ENCODE measurements at places on chromosomes 7 and 10.

DNA sequence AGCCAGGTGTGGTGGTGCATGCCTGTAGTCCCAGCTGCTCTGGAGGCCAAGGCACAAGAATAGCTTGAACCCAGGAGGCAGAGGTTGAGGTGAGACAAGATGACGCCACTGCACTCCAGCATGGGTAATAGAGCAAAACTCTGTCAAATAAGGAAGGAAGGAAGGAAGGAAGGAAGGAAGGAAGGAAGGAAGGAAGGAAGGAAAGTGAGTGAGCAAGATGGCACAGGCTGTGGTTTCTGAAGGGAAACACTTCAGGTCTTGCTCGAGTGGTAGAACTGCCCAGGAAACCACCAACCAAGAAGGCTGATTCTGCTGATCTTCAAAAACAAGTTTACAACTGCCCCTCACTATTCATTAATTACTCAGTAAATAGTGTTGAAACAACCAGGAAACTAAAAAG lies 45.2 kb downstream of the EZH2 start:
- DNase-seq, result no peak

- no peak for DNase-seq
Observed at GRCh38 chr7:80622541-80622940, 15.9 kb upstream of the CD36 start.

DNA sequence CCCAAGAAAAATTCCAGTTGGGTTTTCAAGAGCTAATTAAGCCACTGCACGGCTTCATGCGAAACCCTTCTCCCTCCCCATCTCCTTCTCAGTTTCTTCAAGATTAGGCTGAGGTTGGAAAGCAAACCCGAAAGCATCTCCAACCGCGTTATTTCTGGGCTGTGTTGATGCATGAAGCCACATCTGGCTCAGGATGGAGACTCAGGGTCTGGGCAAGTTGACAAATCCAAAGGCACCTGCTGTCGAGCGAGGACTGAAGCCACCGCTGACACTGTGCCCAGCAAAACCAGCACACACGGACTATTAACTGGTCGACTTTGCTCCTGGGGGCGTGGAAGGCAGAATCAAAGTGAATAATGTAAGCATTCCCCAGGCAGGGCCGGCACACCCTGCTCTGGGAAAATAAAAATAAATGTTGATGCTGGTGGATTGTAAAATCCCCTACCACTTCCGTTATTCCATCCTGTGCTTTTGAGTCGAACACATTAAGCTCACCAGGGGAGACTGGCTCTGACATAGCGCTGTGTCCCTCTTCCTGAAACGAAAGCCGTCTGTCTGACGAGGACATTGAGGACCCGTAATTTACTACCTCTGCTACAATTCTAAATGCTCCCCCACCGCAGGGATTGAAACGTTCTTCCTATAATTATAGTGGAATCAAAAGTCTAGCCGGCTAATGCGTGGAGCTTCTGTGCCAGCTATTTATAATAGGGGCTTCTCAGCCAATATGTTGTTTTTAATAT lies 269.8 kb downstream of the ADARB2 start:
- DNase-seq, result no peak

- DNase-seq, result no peak
Observed at GRCh38 chr10:24451325-24451820, 242.4 kb downstream of the KIAA1217 start.

- DNase-seq, result no peak
Observed at GRCh38 chr7:130822642-130823041, 88.6 kb upstream of the KLF14 start.

GRCh38 chr7:82247814-82248433 lies 195.7 kb downstream of the CACNA2D1 start:
- no peak for DNase-seq

GRCh38 chr10:60901561-60902235 lies 42.3 kb downstream of the RHOBTB1 start:
- no peak for DNase-seq

- DNase-seq, result no peak
Observed at GRCh38 chr10:24438800-24439199, 229.9 kb downstream of the KIAA1217 start.

GRCh38 chr10:68046642-68047041 lies 28.4 kb downstream of the HERC4 start:
- DNase-seq, result no peak

DNA sequence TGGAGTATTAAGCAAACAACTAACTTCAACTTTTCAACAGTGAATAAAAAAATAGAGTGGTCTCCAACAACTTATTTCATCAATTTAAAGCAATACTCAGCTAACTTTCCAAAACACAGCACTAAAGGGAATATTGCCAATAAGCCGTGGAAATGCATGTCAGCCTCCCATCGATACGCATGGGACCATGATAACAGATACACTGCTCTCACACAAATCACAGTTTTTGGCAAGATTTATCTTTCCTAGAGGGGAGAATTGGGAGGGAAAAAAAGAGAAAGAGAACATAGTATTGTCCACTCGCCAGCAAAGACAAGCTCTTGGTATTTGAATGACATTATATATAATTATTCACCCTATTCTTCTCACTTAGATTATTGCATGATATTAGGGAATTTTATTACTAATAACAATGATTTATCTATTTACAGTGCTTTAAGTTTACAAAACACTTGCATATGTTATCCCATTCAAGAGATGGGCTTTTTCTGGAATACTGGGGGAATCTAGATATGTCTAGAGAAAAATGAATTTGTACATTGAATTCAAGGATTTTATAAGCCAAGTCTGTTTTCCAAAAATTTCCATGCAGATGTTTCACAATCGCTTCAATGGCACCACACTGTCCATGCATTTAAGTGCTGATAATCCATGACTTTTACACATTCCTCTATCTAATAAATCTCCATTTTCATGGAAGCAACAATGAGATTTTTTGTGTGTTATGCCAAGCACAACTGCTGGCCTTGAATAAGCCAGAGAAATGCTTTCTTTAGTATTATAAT lies 194.0 kb upstream of the MGMT start:
- DNase-seq, result no peak

- DNase-seq, result no peak
Observed at GRCh38 chr7:38831259-38831996, 77.6 kb downstream of the VPS41 start.

GRCh38 chr10:21078410-21079329 lies 181.6 kb upstream of the NEBL start:
- DNase-seq, result peak; percentile 48

GRCh38 chr10:86355571-86356038 lies 11.0 kb downstream of the GRID1 start:
- DNase-seq, result no peak

DNA sequence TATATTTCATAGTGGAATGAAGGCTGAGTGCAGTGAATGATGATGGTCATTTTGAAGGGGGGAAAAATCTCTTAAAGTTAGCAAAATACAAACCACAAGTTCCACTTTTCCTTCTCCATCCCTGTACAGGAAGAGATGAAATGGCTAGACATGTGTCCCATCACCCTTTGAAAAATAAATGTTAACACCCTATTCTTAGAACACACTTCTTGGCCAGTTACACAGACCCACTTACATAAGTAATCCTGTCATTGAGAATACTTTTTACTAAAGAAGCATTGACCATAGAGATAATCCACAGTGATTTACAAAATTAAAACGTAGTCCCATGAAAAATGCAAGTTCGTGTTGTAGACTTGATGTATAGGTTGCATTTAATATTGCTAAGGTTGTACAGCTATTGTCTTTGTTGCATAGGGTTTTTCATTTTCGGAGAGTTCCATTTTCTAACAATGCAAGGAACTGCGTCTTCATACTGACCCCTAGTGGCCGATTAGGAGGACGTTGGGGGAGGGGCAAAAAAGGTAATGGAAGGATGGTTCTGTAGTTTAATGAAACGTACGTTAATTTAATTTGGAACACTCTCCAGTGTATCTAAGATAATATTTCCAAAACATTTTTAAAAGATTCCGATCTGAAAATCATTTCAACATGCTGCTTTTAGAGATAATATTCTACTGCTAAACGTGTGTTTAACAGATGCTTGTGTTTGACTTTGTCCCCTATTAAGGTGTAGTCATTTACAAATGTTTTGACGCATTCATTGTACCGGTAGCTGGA lies 60.9 kb downstream of the ARMC3 start:
- DNase-seq, result no peak

- no peak for DNase-seq
Observed at GRCh38 chr10:96228408-96228994, 42.9 kb downstream of the BLNK start.

GRCh38 chr10:101840102-101840684 lies 3.4 kb downstream of the KCNIP2 start:
- DNase-seq, result no peak

DNA sequence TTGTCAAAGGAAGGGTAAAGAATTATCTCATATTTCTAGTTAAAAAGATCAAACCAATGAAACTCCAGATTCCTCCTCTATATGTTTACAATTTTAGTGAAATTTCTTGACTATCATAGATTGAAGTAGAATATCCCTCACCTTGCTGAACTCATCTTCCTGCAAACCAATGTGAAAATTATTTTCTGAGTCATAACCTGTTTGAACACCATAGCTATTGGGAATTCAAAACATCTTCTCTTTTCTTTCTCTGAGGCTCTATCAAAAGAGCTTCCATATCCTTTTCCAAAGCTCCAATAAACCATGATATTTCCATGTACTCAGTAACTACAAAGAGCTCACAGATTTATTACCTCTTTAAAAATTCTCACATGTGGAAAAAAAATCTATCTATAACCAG lies 134.3 kb downstream of the DOCK4 start:
- no peak for DNase-seq

GRCh38 chr10:84523526-84523925 lies 195.1 kb downstream of the CCSER2 start:
- no peak for DNase-seq

DNA sequence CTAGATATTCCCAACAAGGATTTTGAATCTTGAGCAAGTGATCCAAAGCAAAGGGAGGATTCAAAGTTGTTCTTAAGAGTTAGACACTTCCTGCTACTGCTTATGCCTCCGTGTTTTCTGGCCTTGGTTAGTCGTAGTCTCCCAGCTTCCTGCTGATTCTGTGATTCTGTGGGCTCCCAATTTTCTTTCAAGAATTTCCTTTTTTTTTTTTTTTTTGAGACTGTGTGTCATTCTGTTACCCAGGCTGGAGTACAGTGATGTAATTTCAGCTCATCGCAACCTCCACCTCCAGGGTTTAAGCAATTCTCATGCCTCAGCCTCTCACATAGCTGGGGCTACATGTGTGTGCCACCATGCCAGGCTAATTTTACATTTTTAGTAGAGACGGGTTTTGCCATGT lies 4.4 kb upstream of the ITGB8 start:
- DNase-seq, result no peak

GRCh38 chr7:105675934-105676371 lies 94.7 kb upstream of the EFCAB10 start:
- no peak for DNase-seq

- no peak for DNase-seq
Observed at GRCh38 chr10:110764378-110764777, 107.3 kb upstream of the PDCD4 start.

DNA sequence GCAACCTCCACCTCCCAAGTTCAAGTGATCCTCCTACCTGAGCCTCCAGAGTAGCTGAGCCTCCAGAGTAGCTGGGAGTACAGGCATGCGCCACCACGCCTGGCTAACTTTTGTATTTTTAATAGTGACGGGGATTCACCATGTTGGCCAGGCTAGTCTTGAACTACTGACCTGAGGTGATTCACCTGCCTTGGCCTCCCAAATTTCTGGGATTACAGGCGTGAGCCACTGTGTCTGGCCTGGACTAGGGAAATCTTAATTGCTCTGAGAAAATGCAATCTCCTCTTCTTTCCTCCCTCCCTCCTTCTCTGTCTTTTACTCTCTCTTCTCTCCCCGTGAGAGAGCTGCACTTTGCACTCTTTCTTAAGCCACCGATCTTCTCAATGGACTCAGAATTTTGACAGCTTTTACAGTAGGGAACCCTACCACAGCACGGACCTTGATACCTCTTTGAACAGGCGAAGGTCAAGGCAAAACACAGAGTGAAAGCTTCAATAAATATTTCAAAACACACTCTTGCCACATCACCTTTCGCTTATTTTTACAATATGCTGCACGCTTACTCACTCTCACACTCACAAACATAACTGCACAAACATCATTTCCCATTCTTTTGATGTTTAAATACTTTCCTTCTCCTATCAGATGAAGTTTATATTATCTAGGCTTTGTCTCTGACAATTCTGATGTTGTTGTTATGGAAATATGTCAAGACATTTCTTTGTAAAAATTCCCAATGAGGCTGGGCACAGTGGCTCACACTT lies 173.4 kb upstream of the NRP1 start:
- no peak for DNase-seq

DNA sequence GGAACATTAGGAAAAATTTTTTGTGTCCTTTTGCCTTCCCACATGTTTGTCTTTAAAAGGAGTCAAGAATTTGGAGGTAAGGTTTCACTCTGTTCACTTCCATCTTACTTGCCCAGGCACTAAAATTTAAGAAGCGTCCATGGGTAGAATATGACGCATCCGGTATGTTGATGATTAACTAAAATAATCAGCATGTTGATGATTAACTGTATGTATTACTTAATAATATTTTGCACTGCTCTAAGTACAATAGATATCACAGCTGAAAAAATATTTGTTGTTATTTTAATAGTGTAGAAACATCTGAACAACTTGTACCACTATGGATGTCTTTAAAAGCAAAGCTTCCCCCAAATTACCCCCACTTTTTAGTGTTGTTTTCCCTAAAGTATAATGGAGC lies 11.5 kb downstream of the ANKRD22 start:
- DNase-seq, result no peak

DNA sequence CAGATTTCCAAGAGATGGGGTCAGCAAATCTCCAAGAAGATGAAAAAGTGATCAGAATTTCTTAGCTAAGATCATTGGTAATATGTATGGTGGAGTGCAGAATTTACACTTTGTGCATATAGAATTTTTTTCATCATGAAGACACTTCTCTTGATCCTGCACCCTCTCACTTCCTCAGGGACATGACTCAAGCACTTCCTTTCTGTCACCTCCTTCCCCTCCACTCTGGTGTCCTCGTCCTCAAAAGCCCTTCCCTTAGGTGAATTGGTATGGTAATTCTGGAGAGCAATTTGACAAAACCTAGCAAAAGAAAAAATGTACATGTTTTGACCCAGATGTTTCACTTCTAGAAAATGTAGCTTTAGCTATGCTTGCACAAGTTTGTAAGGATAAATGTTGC lies 18.1 kb downstream of the CALN1 start:
- DNase-seq, result no peak

GRCh38 chr7:27141923-27142579 lies 1.4 kb downstream of the HOXA5 start:
- DNase-seq, result no peak

GRCh38 chr10:31166606-31167005 lies 134.9 kb upstream of the ZNF438 start:
- no peak for DNase-seq

Measured in iPS DF 19.7 (cell line).